Stimulated activated CD4-positive, alpha-beta T cell treated with anti-CD3 and anti-CD28 coated beads, Interleukin-15, amount 100 ng/mL, for 1 hour (primary cell): ENCODE measurements at places on chromosomes 13 and 19.
A peak's percentile ranks its signal among the peaks of the same experiment; 100 is the strongest.

DNA sequence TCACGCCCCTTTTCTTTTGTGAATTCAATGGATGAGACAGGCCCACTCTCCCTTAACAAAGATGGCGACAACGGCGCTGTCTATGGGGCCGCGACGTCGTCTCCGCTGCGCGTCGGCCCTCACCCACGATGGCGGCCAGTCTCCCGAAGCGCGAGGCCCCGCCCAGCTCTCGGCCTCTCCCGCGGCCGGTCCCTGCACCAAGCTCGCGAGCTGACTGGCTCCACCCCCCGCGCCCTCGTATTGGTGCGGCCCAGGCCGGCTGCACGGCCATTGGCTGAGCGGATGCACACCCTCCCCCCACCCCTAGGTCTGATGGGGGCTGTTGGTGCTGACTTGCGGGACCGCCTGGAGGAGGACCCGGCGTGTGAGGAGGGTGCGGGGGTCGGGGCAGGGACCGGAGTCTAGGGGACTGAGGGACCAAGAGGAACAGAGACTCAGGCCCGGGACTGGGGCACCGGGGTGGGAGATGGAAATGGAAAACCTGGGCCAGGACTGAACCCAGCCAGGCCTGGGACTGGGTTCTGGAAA is 4.8 kb downstream of the SPHK2 start:
- DNase-seq = peak; percentile 96

DNA sequence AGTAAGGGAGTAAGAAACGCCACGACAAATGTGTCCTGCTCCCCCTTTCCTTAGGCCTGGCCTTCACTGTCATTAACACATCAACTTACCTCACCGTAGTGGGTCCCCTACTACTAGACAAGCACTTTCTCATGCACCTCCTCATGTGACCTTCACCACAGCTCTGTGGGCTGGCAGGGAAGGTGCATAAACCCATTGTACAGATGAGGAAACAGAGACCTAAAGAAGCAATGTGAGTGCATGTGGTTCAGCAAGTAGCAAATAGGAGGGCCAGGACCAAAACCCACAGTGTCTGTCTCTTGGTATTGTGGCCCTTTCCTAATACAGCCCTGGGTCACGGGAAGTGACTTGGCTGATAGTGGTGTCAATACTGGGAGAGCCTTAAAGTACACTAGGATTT is 5.3 kb downstream of the CCDC70 start:
- DNase-seq = no peak

DNA sequence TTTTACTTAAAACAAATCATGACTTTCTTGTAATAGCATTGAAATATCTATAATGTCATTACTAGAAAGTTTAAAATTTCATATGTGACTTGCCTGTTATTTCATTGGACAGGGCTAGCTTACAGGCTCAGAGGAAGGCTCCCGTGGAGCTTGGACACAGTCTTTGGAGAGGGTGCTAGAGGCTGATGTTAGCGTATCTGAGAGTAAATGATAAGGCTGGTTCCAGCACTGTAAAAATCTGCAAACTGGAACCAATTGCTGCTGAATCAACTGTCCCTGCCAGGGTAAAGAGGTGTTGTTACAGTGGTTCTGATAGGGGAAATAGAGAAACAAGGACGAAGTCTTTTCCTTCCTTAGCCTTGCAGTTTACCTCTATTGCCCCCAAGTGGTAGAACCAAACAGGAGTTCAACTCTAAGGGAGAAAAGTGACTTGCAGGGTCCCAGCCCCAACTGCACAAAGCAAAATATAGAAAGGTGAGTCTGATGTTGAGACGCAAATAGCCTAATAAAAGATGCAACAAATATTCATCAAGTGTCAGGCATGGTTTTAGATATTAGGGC is 901.7 kb downstream of the DIAPH3 start:
- no peak for DNase-seq

DNA sequence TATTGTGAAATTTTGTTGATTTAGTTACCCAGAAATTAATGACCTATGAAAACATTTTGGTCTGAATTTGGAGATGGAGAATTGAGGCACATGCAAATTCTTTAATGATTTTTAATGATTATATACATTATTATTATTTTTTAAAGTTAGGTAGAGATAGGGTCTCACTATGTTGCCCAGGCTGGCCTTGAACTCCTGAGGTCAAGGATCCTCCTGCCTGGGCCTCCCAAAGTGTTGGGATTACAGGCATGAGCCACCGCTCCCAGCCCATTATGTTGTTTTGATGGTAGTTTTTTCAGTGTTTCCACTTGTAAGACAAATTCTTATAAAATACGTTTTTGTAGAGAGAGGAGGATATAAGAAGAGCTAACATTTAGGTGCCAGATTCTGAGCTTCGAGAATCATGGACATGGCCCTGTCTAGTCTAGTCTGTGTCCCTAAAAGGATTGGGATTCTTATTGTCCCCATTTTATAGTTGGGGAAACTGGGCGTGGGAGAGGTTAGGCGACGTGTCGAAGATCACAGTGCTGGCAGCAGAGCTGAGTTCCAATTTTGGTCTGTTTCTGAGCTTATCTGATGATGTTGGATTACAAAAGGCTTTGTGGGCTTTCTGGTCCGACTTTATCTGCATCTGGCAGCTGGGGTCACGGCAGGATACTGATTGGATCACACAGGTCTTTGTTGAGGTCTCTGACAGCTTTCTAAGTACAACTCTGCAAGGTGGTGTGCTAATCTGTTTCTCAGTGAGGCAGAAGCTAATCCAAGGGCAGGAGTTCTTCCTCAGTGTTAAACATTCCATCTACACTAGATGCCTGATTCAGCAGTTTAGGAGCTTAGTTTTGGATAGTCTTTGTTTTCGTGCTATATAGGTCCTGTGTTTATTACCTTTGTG is 7.5 kb upstream of the WDR88 start:
- DNase-seq = no peak

DNA sequence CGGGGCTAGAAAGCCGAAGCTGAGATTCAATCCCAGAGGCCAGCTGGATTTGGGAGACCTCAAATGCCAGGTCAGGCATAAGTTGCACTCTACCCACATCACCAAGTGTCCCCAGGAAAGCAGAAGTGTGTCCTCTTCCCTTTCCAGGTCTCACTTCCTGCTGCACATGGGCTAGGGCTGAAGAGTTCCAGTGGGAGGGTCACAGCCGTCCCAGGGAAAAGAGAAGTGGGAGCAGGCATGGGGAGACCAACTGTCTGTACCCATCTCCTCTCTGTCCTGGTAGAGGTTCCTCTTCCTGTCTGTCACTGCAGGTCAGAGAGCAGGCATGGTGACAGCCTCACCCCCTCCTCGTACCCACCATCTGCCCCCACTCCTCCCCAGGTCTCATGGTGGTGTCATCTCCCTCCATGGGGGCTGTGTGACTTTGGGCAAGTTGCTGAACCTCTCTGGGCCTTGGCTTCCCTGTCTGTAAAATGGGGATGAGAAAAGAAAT is 14.8 kb downstream of the AXL start:
- no peak for DNase-seq
